ENCODE measurements at places on chromosomes 11 and 22. TPM values are rescaled to one million over a fixed set of nuclear protein-coding genes. Genes with fewer than 3 reads are reported as not detected.

Gene OR8D4
- total RNA-seq: not detected

Gene INSC
- total RNA-seq: 1.00 TPM

Gene GGTLC2
- total RNA-seq: not detected

Gene SCGB1C1
- total RNA-seq: not detected

Gene SCGB2A2
- not detected for total RNA-seq

GRCh38 chr11:120236169-120237107 is 3.5 kb upstream of the POU2F3 start:
- DNase-seq: no peak

GRCh38 chr11:28636566-28636965 is 528.4 kb downstream of the METTL15 start:
- no peak for DNase-seq

GRCh38 chr11:1691878-1692707 is 4.9 kb upstream of the KRTAP5-6 start:
- no peak for DNase-seq

GRCh38 chr11:2143799-2144543 is 4.8 kb upstream of the IGF2 start:
- DNase-seq: no peak

DNA sequence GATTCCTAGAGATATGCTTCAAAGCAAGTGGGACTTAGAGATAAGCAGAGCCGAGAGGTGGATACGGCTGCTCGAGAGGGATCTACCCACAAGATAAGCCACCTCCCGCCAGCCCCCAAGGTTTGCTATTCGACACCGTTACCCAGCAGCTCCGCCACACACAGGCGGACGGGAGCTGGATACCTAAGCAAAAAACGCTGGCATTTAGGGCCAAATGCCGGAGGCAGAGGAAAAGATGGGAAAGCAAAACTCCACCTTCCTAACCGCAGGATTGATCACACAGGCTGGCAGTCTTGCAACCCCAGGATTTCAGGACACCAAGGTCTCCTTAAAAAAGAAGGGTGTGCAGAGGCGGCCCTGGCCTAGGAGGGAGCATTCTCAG is 709 bp downstream of the FTH1 start:
- no peak for DNase-seq

DNA sequence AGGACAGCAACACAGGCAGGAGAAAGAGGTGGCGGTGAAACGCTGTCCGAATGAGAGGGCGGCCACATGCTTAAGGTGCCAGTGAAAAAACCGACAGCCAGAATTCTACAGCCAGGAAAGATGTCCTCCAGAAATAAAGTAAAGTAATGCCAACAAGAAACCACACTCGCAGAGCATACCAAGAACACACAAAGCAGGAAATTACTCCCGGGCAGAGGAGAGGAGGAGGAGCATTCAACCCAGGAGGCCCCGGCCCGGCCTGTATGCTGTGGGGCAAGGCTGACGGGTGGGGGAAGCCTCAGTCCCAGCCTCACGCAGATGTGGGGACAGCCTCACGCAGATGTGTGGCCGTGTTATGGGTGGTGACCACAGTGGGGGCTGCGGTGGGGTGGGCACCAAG is 28.0 kb downstream of the CHID1 start:
- DNase-seq: no peak
